ENCODE measurements at places on chromosomes 4 and X. TPM values are rescaled to one million over a fixed set of nuclear protein-coding genes. Genes with fewer than 3 reads are reported as not detected.

The N4BP2 gene
- total RNA-seq, result 5.9 TPM

DNA sequence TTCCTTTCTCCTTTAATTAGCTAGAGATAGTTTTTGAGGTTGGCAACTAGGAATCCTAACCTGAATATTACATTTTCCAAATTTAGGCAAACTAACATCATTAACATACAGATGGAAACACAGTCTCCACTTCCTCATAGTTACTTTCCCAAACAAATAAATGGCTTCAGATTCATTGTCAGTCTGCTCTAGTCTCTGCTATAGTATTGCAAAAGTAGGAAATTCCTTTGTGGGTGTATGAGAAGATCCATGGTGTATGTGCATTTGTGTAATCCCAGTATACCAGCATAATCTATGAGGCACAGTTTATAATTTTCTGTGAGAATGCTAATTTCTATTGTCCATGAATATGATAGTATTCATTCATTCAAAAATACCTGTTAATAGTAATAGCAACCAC lies 3.0 kb upstream of the NDP start:
- H3K36me3 ChIP-seq, result no peaks in the 10 kb centered on the region
- DNase-seq, result no peak
- no peak overlapping the region for H3K4me3 ChIP-seq

GRCh38 chr4:25441519-25442117 lies 64.6 kb downstream of the ANAPC4 start:
- no peaks in the 10 kb centered on the region for H3K27me3 ChIP-seq
- H3K4me3 ChIP-seq, result no peak overlapping the region
- H3K36me3 ChIP-seq, result no peaks in the 10 kb centered on the region
- peak overlapping the region; percentile 68 for H3K27ac ChIP-seq
- H3K4me1 ChIP-seq, result peaks cover 10% of the 10 kb centered on the region

The SSX4B gene
- not detected for total RNA-seq

DNA sequence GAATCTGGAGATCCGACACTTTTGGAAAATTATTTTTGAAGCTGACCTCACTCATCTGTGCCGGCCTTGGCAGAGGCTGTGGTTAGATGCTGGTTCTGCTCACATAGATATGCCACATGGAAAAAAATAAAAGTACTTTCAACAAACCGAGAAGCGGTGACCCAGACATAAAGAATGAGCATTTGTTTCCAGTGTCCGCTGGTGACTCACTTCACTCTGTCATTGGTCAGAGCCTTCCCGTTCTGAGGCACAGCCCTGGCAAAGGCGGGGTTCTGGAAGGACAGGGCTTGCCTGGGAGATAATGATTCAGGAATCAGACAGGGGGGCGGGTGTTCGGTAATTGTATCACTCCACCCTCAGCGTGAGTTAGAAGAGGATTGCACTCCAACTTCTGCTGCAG lies 172.4 kb upstream of the MXRA5 start:
- no peak overlapping the region for H3K27ac ChIP-seq
- no peaks in the 10 kb centered on the region for H3K36me3 ChIP-seq
- peak; percentile 34 for DNase-seq
- H3K27me3 ChIP-seq, result no peaks in the 10 kb centered on the region
- no peak overlapping the region for H3K4me3 ChIP-seq
- no peaks in the 10 kb centered on the region for H3K4me1 ChIP-seq

DNA sequence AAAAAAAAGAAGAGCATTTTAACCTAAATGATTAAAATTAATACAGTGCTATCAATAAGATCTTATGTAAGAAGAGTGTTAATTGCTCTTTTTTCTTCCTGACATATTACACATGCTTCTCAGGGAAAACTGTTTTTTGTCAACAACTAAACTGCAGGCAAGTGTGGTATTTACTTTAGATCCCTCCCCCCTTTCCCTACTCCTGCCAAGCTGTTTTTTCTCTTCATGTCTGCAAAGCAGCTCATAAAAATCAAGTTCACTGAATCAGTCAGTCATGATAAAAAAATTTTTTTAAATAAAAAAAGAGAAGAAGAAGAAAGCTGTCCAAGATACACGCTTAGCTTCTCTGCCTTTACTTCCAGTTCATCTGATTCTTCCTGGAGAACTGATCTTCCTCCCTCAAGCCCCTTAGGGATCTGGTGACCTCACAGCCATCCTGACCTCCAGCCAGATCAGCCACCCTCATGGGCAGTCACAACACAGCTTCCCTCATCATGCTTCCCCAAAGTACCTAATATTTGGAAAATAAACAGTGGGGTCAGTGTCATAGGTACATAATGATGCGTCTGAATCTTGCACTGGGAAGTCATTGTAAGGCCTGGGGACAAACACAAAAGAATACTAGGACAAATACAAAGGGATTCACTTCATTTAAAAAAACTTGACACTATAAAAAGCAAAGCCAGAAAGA lies 87.0 kb downstream of the ZNF827 start:
- no peak for DNase-seq
- H3K27ac ChIP-seq, result no peak overlapping the region
- no peaks in the 10 kb centered on the region for H3K36me3 ChIP-seq
- H3K27me3 ChIP-seq, result no peaks in the 10 kb centered on the region

DNA sequence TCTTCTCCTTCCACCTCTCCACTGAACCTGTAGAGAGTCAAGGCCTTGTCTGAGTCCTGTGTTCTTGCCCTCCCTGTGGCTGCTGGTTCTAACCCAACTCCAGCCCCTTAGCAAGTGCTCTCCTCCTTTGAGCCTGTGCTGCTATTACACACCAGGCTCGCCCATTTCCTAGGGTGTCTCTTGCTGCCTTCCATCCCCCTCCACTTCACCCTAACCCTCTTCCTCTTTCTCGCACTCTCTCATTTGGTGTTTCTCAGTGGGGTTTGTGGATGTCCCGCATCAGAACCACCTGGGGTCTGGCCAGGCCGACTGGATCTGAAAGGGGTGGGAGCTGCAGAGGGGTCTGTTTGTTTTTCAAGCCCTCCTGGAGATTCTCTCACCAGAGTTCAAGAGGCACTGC lies 156.7 kb downstream of the SPRY1 start:
- no peak for DNase-seq
- no peak overlapping the region for H3K4me3 ChIP-seq
- no peaks in the 10 kb centered on the region for H3K27me3 ChIP-seq
- peaks cover 29% of the 10 kb centered on the region for H3K4me1 ChIP-seq
- no peak overlapping the region for H3K27ac ChIP-seq

DNA sequence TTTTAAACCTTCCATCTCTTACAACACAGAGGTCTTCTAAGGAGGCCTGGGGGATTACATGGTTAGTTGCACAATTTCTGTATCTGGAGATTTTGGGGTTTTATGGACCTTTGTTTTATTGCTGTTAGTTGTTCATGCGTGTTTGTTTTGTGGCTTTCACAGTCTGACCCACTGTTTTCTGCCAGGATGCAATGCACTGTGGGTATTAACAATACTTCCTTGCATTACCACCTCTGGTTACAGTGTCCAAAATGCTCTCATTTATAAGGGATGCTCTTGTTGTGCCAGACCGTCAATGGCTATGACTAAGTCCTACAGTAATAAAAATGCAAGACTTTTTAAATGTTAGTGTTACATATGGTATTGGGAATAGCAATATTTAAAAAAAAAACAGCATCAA lies 730.2 kb downstream of the KCTD8 start:
- DNase-seq, result no peak
- H3K27me3 ChIP-seq, result no peaks in the 10 kb centered on the region
- H3K4me1 ChIP-seq, result no peaks in the 10 kb centered on the region
- no peaks in the 10 kb centered on the region for H3K36me3 ChIP-seq
- H3K4me3 ChIP-seq, result no peak overlapping the region
- no peak overlapping the region for H3K27ac ChIP-seq

The SPON2 gene
- total RNA-seq, result 94.2 TPM

DNA sequence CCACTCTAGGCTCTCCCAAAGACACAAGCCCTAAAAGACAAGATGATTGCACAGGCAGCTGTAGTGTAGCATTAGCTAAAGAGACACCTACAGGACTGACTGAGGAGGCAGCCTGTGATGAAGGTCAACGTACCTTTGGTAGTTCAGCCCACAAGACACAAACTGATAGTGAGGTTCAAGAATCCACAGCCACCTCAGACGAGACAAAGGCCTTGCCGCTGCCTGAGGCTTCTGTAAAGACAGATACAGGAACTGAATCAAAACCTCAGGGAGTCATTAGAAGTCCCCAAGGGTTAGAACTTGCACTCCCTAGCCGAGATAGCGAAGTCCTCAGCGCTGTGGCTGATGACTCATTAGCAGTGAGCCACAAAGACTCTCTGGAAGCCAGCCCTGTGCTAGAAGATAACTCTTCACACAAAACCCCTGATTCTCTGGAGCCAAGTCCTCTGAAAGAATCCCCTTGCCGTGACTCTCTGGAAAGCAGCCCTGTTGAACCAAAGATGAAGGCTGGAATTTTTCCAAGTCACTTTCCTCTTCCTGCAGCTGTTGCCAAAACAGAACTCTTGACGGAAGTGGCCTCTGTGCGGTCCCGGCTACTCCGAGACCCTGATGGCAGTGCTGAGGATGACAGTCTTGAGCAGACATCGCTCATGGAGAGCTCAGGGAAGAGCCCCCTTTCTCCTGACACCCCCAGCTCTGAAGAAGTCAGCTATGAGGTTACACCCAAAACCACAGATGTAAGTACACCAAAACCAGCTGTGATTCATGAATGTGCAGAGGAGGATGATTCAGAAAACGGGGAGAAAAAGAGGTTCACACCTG lies 306.3 kb downstream of the ANK2 start:
- no peak overlapping the region for H3K27ac ChIP-seq
- H3K4me3 ChIP-seq, result no peak overlapping the region
- DNase-seq, result no peak
- H3K36me3 ChIP-seq, result no peaks in the 10 kb centered on the region

- no peak overlapping the region for H3K4me3 ChIP-seq
- H3K4me1 ChIP-seq, result no peaks in the 10 kb centered on the region
- no peaks in the 10 kb centered on the region for H3K27me3 ChIP-seq
Measured at GRCh38 chrX:109172091-109172602, 309.7 kb downstream of the GUCY2F start.

DNA sequence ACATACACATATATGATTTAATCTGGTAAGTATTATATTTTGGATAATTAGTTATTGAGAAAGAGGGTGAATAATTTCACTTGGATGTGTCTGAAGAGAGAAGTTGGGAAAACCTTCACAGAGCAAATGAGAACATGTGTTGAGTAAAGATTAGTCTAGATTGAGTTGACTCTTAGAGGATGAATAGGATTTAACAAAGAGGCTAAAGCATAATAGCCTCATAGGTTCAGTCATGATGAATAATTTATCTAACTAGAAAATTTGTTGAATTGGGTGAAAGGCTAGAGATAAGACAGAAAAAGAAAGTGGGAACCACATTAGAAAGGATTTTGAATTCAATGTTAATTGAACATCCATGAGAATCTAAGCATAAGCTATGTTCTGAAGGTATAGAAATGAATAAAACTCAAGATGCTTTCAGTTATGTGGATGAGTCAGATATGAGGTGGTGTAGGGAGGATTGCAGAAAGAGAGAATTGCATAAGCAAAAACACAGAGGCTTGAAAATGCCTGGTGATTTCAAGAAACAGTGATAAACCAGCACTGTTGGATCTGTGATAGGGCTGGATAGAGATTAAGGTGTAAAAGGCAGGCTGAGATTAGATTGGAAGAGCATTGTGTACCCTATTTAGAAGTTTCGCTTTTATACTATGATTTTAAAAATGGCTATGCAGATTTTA lies 207.6 kb upstream of the NR3C2 start:
- H3K27ac ChIP-seq, result no peak overlapping the region
- no peaks in the 10 kb centered on the region for H3K27me3 ChIP-seq
- no peaks in the 10 kb centered on the region for H3K36me3 ChIP-seq
- H3K4me3 ChIP-seq, result no peak overlapping the region
- no peak for DNase-seq
- H3K4me1 ChIP-seq, result no peaks in the 10 kb centered on the region

- H3K36me3 ChIP-seq, result no peaks in the 10 kb centered on the region
- H3K4me3 ChIP-seq, result no peak overlapping the region
- DNase-seq, result no peak
Measured at GRCh38 chrX:110703641-110704040, 92.0 kb downstream of the CHRDL1 start.

DNA sequence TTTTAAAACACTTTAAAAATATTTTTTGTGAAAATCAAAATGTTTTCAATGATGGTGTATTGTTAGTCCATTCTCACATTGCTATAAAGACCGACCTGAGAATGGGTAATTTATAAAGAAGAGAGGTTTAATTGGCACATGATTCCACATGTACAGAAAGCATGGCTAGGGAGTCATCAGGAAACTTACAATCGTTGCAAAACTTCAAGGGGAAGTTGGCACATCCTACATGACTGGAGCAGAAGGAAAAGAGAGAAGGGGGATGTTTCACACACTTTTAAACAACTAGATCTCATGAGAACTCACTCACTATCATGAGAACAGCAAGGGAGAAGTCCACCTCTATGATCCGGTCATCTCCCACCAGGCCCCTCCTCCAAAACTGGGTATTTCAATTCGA lies 110.7 kb downstream of the TMEM47 start:
- no peaks in the 10 kb centered on the region for H3K36me3 ChIP-seq
- no peaks in the 10 kb centered on the region for H3K27me3 ChIP-seq
- H3K27ac ChIP-seq, result no peak overlapping the region
- H3K4me1 ChIP-seq, result no peaks in the 10 kb centered on the region
- no peak overlapping the region for H3K4me3 ChIP-seq

DNA sequence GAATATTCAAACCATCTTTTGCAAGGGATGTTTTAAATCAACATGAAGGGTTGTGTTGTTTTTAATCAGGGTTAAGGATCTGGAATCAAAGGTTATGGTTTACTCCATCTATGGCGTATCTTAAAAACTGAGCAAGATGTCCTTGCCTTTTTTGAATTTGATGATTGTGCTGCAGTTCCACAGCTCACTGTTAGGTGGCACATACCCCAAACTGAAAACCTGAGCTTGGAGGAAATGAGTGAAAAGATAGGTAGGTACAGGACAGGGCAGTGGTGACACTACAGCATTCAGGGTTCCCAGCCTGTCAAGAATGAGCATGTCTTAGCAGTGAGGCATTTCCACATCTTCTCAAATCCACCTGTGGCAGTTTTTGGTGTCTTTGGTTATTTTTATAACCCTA lies 13.1 kb upstream of the EOLA1 start:
- H3K27me3 ChIP-seq, result no peaks in the 10 kb centered on the region
- no peak for DNase-seq
- no peaks in the 10 kb centered on the region for H3K4me1 ChIP-seq
- no peak overlapping the region for H3K4me3 ChIP-seq

GRCh38 chrX:10549280-10549679 lies 71.1 kb downstream of the MID1 start:
- no peak overlapping the region for H3K4me3 ChIP-seq
- H3K27me3 ChIP-seq, result no peaks in the 10 kb centered on the region
- H3K36me3 ChIP-seq, result no peaks in the 10 kb centered on the region
- DNase-seq, result no peak
- no peak overlapping the region for H3K27ac ChIP-seq
- no peaks in the 10 kb centered on the region for H3K4me1 ChIP-seq

The XAGE1A gene
- not detected for total RNA-seq

- peaks cover 27% of the 10 kb centered on the region for H3K4me1 ChIP-seq
- H3K4me3 ChIP-seq, result no peak overlapping the region
- no peak for DNase-seq
- peak overlapping the region; percentile 89 for H3K27ac ChIP-seq
- no peaks in the 10 kb centered on the region for H3K27me3 ChIP-seq
Measured at GRCh38 chrX:154727871-154728270, 23.0 kb downstream of the GAB3 start.

GRCh38 chrX:98956014-98956413 lies 1454.1 kb downstream of the PCDH19 start:
- DNase-seq, result no peak
- no peaks in the 10 kb centered on the region for H3K27me3 ChIP-seq

Measured in left lung (tissue), 14 donors.